ENCODE measurements at places on chromosomes 5 and 9.

DNA sequence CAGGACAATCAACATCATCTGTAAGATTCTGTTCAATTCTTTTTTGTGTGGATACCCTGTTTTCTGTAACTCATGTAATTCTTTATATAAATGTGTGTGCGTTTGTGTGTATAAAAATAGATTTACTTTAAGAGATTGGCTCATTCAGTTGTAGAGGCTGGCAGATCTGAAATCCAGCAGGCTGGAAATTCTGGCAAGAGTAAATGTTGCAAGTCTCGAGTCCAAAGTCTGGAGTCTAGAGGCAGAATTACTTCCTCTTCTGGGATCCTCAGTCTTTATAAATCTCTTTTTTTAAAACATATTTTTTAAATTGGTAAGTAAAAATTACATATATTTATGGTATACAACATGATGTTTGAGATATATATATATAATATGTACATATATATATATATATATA is 202.1 kb upstream of the TMEM161B start:
- DNase-seq, result no peak

DNA sequence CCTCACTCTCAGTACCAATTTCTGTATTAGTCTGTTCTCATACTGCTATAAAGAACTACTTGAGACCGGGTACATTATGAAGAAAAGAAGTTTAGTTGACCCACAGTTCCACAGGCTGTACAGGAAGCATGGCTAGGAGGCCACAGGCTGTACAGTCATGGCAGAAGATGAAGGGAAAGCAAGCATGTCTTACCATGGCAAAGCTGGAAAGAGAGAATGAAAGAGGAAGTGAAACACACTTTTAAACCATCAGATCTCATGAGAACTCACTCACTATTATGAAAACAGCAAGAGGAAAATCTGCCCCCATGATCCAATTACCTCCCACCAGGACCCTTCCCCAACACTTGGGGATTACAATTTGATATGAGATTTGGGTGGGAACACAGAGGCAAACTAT is 698.8 kb downstream of the CDH9 start:
- no peak for DNase-seq

GRCh38 chr5:133664422-133664821 is 52.1 kb upstream of the FSTL4 start:
- peak; percentile 66 for DNase-seq

- DNase-seq, result no peak
Measured at GRCh38 chr5:82425591-82425990, 147.4 kb upstream of the RPS23 start.

DNA sequence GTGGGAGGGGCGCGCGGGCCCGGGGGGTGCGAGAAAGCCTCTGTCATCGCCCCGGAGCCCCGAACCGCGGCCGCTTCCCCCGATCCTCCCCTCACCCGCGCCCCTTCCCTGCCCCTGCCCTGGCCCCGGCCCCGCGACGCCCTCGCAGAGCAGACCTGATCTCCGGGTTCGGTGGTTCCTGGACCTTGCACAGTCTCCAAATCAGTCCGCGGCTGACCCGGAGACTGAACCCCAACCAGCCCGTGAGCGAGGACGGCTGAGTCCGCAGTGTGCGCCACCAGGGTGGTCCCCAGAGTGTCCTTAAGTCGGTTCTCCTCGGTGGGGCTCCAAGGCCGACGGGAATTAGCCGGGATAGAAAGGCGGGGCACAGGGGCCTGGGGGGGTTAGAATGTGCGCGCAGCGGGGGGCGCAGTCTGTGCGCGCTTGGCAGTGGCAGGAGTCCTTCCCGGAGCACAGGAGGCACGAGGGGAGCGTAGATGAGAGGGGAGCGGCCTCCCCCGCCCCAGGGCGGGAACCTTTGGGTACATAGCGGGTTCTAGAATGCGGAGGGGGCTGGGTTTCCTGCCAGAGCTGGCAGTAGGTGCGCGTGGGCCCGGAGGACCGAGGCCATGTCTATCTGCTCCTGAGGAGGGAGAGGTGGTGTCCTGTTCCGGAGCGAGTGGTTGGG is 779 bp downstream of the PKN3 start:
- DNase-seq, result peak; percentile 51

DNA sequence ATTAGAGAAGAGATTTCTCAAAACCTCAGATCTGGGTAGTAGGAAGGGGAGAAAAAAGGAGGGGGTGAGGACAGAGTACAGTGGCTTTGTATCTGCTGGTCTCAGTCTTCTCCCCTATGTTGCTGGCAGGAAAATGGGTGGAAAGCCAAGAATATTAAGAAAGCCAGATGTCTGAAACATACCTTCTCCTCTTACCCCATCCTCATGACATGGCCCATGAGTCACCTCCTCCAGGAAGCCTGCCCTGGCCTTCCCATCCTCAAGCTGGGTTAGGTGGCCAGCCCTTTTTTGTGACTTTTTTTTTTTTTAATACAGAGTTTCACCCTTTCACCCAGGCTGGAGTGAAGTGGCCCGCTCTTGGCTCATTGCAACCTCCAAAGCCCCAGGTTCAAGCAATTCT is 61.8 kb downstream of the ABCA1 start:
- DNase-seq, result peak; percentile 59

DNA sequence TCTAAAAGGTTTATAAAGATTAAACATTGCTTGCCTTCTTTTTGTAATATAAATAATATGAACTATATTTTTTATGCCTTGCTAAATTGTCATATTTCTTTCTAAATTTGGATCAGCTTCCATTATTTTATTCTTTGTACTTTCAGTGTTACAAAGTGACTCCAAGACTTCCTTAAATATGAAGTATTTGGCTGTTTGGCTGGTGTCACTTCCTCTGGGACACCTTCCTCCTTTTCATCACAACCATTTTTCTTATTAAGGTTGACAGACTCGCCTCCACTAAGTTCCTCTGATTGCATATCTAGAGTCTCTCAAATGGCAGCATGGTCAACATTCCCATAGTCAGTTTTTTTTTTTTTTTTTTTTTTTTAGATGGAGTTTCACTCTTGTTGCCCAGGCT is 73.8 kb upstream of the SLC1A1 start:
- no peak for DNase-seq

- DNase-seq, result no peak
Measured at GRCh38 chr5:154086146-154086545, 47.4 kb downstream of the MFAP3 start.

- no peak for DNase-seq
Measured at GRCh38 chr5:5026409-5026785, 113.7 kb upstream of the ADAMTS16 start.

- no peak for DNase-seq
Measured at GRCh38 chr5:72177538-72177937, 70.3 kb downstream of the MAP1B start.

- DNase-seq, result no peak
Measured at GRCh38 chr5:29134418-29134817, 2059.1 kb upstream of the CDH6 start.

DNA sequence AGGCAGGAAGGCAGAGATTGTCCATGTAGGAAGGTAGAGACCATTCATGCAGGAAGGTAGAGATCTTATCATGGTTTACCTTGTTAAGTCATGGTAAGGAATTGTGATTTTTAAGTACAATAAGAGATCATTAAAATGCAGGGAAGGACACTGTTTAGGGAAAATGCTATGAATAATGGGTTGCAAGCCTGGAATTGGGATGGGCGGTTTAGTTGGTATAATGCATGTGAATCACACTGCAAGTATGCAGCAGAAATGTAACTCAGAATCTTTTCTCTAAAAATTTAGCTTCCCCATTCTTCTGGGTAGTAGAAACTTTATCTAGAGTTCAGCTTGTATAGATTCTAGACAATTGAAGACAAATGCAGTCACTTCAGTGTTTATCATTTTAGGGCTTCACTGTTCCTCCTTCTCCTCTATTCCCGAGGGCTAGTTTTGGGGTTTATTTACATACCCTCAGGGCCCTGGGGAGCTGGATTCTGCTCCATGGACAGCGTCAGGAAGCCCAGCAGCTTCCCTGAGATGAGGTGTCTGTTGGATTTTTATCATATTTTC is 212.0 kb downstream of the SREK1 start:
- peak; percentile 46 for DNase-seq

- DNase-seq, result no peak
Measured at GRCh38 chr5:138037271-138037670, 4.4 kb upstream of the FAM13B start.

DNA sequence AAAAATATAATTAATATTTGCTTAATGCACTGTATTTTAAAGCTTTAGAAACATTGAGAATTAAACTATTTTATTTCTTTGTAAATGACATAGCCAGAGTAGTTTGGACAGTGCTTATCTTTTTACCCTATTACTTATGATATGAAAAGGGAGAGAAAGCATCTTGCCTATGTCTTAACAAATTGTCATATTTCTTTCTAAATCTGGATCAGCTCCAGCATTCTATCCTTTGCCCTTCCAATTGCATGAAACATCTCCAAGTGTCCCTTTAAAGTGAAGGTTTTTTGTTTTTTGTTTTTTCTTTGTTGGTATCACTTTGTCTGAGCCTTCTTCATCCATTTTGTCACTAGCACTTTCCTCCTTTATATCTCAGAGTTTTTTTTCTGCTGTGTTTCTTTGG is 511.6 kb upstream of the FAM174A start:
- no peak for DNase-seq

- no peak for DNase-seq
Measured at GRCh38 chr5:151184316-151185042, 26.9 kb upstream of the ANXA6 start.
